Bronchial smooth muscle cell (primary cell): ENCODE measurements at places on chromosomes 7 and 10. TPM values are rescaled to one million over a fixed set of nuclear protein-coding genes. Genes with fewer than 3 reads are reported as not detected.

The MYO3A gene
- not detected in 2 replicates for total RNA-seq

The CCDC7 gene
- 9.9 and 18.0 TPM in 2 replicates for total RNA-seq

The CYP26C1 gene
- under 0.01 TPM in 2 replicates for total RNA-seq

The CAMK2B gene
- 0.17 TPM in 1 of 2 replicates, not detected in the other for total RNA-seq

The TRIM50 gene
- total RNA-seq, result not detected in 2 replicates

The TMEM229A gene
- not detected in 2 replicates for total RNA-seq

The MINDY4 gene
- total RNA-seq, result 4.4 and 6.3 TPM in 2 replicates

The PDGFA gene
- total RNA-seq, result 2.8 and 5.0 TPM in 2 replicates

The TRPV6 gene
- not detected in 2 replicates for total RNA-seq
